NCI-H2107 (cell line): ENCODE measurements at places on chromosomes 5 and 9.

DNA sequence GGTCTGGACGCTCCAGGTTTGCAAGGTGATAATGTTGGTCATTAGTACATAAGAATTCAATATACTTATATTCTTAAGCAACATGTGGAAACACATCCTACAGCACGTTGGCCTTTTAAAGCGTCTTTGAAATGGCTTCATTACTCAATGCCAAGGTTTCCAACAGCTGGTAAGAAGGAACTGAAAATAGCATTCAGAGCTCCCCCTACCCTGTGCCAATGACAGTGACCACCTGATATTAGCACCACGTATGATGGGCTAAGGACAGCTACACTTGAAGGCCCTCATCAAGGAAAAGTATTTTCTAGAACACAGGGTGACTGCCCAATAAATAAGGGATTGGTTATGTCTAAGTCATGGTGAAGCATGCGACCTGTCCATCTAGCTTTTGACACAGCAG lies 9.9 kb downstream of the ZNF622 start:
- DNase-seq = no peak

GRCh38 chr5:175733017-175733416 lies 75.1 kb downstream of the HRH2 start:
- no peak for DNase-seq

- no peak for DNase-seq
Measured at GRCh38 chr5:124583469-124584350, 162.7 kb downstream of the ZNF608 start.

- DNase-seq = no peak
Measured at GRCh38 chr5:116464144-116464708, 110.4 kb downstream of the SEMA6A start.

GRCh38 chr5:124342584-124342983 lies 403.9 kb downstream of the ZNF608 start:
- no peak for DNase-seq

- DNase-seq = no peak
Measured at GRCh38 chr9:109771087-109771486, 8.9 kb upstream of the PALM2AKAP2 start.

DNA sequence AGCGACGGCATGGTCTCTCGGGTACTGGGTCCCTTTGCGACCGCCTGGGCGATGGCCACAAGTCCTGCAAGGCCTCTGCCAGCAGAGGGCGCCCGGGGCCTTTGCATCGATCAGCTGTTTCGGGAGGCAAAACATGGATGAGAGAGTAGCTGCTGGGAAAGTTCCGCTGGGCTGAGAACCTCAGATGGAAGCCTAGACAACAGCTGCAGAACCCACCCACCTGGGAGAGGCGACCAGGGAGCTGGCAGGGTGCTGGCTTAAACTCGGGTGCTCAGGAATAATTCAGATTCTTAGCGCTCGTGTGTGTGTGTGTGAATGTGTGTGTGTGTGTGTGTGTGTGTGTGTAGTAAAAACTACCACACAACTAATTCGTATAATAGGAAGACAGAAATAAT lies 50.0 kb downstream of the TRIM32 start:
- peak; percentile 89 for DNase-seq

DNA sequence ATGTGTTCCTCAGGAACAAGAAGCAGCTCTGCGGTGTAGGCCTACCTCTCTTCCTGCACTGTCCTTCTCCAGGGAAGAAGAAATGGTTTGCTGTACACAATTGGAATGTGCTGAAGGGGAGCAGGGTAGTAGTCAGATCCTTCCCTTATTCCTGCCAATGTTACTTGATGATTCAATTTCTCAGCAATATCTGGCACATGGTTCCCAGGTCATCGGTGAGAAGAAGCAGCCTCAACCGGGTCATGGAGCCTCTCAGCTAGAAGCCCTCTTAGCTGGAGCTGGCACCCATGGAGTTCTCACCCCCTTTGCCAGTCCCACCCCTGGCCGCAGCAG lies 36.9 kb downstream of the ACTBL2 start:
- DNase-seq = no peak

GRCh38 chr9:114718801-114719221 lies 36.8 kb upstream of the TEX48 start:
- no peak for DNase-seq

- no peak for DNase-seq
Measured at GRCh38 chr9:2016408-2017330, 1.5 kb downstream of the SMARCA2 start.

- DNase-seq = no peak
Measured at GRCh38 chr5:2278825-2279456, 396.2 kb upstream of the IRX4 start.

DNA sequence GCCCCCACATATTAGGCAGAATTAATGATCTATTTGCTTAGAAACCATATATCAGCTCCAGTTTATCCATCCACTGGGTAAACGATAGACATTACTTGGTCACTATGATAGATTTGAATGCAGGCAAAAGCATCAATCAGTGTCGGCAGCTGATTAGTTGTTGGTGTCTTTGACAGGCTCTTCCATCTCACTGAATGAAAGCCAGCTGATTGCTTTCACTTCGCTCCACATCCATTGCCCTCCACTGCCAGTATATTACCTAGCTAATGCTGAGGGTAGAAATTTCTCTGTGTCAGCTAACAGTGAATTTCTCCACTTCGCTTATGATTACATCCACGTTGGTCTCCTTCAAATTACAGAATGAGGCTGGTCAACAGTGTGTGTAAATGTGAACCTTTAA lies 821.3 kb upstream of the TYRP1 start:
- DNase-seq = no peak

DNA sequence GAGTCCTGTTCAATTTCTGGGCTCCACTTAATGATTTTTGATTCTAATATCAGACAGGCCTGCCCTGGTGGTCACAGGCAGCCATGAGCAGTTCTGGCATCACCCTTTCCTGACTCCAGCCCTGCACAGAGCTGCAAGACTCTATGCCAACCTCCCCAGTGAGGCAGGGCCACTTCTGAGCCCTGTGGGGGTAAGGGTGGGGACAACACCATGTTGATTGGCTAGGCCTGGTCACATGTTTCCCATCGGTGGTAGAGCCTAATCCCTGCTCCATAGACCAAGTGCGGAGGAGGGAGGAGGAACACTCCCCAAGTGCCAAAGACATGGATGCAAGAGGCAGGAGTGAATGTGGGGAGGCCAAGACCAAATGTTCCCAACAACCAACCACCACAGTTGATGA lies 134.6 kb downstream of the PHF2 start:
- no peak for DNase-seq

- no peak for DNase-seq
Measured at GRCh38 chr5:56564541-56565282, 250.6 kb upstream of the MAP3K1 start.

GRCh38 chr5:172769616-172770373 lies 1.2 kb downstream of the DUSP1 start:
- no peak for DNase-seq

DNA sequence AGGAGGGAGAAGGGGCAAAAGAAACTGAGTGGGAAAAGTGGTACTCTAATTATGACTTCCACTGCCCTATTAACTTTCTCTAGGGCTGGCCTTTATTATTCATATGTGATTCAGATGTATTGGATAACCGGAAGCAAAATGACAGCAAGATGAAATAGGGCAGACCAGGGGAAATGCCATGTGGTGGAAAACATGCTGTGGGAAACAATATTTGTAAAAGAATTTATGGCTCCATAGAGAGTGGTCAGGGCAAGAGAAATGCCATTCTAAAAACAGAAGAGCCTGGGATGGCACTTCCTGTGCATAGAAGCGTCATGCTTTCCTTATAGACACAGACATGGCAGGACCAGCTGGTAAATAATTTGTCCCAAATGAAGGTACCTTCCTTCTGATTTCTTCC lies 67.7 kb downstream of the MEGF10 start:
- DNase-seq = no peak

GRCh38 chr9:98775831-98776441 lies 20.4 kb downstream of the ANKS6 start:
- no peak for DNase-seq

DNA sequence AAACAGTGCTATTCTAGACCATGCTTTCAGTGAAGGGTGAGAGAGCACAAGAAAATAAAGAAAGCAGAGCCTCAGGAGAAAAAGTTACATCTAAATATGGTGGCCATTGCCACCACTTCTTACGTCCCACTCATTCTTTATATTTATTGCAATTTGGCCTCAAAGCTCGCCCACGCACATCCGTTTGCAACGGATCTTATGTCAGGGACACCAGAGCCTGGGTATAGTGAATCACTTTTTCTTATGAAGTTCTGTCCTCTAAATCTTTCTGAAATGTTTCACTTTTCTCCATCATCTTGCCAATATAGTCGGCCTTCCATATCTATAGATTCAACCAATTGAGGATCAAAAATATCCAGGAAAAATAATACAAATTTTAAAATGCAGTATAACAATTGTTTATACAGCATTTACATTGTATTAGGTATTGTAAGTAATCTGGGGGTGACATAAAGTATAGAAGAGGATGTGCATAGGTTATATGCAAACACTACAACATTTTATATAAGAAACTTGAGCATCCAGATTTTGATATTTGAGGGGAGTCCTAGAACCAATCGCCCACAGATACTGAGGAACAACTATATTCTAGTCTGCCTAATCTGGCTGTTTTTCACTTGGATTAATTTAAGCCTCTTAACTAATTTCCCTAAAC lies 35.2 kb downstream of the GOLPH3 start:
- DNase-seq = no peak

- no peak for DNase-seq
Measured at GRCh38 chr5:34790069-34790468, 48.9 kb upstream of the TTC23L start.

GRCh38 chr5:1441166-1441865 lies 3.9 kb downstream of the SLC6A3 start:
- DNase-seq = no peak

GRCh38 chr5:65199993-65200675 lies 281.6 kb downstream of the ADAMTS6 start:
- DNase-seq = no peak

- no peak for DNase-seq
Measured at GRCh38 chr9:29311221-29311620, 1737.9 kb upstream of the C9orf72 start.

- no peak for DNase-seq
Measured at GRCh38 chr5:151357792-151358191, 10.4 kb upstream of the SLC36A2 start.

DNA sequence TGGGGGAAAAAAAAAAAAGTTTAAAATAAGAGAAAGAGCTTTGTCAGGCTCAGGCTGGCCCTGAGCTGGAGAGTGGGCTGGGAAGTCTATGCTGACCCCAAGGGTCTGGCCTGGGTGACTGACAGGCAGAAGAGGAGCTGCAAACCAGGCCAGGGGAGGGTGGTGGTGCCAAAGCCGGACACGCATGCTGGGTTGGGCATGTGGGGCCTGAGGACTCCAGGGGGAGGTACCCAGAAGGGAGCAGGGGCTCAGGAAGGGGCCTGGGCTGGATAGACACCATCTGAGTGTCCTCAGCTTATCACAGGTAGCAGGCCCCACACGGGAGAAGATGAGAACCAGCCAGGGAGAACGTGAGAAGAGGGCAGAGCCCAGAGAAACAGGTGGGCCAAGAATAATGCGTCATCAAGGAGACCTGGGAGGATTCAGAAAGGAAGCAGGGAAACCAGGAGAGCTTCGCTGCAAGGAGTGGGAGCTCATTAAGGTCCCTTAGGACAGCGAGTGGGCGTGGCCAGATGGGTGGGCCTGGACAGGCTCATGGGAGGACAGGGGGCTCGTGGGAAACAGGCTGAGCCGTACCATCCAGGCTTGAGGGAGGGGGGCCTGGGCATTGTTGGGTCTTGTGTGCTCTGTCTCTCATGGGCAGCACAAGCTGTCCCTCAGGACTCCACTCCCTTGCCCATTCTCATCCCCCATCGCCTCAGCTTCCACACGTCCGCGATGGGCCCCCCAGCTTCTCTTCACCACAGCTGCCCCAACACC lies 16.0 kb downstream of the TMOD1 start:
- DNase-seq = no peak

GRCh38 chr9:3433066-3433465 lies 92.7 kb downstream of the RFX3 start:
- DNase-seq = no peak

DNA sequence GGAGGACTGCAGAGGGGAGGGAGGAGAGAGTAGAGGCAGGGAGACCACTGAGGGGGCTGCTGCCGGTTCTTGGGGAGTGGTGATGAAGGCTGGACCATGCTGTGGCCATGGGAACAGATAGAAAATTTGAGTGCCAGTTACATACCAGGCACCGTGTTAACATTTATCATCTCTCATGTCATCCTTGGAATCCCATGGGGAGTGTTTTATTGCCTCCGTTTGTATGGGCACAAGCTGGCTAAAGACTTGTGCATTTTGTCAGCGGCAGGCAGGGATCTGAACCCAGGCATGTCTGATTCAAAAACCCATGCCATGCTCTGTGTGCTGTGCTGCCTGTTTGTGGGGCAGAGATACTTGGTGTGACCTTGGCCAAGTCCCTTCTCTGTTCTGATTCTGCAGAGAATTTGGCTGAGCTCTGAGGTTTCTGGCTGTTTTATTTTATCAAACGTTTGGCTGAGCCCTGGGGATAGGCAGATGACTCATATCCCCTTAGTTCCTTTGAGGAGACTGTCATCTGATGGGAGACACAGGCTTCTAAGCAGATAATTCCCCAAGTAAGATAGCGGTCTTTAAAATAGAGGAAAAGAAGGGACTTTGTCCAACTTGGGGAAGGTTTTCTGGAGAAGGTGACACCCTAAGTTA lies 22.2 kb downstream of the COL27A1 start:
- no peak for DNase-seq
